ENCODE measurements at places on chromosomes 7 and 10.

DNA sequence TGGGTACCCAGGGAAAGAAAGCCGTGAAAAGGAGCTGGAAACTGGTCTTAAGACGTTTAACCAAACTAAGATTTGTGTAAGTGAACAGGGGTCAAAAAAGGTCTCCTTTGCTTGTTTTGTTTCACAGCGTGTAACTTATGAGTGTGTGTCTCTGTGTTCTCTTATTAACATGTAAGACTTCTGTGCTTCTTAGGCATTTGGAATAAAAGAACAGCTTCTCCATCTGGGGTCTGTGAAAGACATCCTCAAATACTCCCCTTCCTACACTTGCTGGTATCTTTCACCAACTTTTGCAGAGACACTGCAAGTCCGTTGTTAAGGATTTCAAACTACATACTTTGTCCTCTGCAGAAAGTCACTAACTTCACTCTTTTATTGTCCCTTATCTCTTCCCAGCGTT is 615 bp upstream of the NEUROD6 start:
- DNase-seq, result no peak

DNA sequence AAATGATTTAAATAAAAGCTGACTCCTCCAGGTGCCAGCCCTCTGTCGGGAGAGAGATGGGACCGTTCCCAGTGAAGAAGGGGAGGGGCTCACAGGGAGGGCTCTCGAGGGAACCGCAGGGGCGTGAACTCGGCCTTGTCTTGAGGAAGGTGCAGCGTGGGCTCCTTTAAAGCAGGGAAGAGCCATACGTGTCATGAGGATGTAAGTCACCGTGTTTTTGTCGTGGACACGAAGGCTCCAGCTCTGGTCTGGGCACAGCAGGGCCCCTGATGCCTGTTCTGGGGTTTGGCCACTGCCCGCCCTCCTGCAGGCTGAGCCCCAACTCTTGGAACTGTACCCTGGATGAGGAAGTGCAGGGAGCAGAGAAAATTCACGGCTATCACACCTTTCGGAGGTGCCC is 45.0 kb downstream of the JAKMIP3 start:
- DNase-seq, result no peak

- DNase-seq, result peak; percentile 44
Measured at GRCh38 chr7:158541346-158542010, 46.1 kb downstream of the PTPRN2 start.

- DNase-seq, result no peak
Measured at GRCh38 chr7:101614098-101614938, 14.8 kb downstream of the MYL10 start.

DNA sequence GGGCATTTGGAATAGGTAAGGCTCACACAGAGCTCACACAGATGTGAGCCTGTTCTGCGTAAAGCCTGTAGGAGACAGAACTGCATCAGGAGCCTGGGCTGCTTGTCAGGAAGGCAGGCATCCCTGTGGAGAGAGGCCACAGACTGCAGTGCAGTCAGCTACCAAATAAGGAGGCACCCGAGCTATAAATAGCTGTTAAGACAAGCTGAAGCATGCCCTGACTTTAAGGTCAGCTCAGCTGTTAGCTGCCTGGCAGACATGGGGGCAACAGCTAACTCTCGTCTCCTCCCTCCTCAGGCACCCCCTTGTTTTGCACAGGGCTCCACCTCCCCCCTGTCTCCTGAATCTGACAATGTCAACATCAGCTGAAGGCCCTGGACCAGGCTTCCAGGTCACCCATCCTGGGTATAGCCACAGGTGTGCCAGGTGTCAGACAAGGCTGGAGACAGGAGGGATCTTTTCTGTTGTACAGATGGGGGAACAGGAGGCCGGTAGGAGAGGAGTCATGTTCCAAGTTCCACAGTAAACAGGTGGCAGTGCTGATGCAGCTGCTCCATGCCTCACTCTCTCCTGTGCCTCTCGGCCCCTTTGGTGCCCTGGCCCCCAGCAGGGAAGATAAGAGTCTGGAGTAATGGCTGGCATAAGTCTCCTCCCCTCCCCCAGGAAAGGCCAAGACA is 27.6 kb upstream of the MKRN1 start:
- no peak for DNase-seq

GRCh38 chr10:12847361-12847975 is 154.0 kb downstream of the CCDC3 start:
- DNase-seq, result no peak

DNA sequence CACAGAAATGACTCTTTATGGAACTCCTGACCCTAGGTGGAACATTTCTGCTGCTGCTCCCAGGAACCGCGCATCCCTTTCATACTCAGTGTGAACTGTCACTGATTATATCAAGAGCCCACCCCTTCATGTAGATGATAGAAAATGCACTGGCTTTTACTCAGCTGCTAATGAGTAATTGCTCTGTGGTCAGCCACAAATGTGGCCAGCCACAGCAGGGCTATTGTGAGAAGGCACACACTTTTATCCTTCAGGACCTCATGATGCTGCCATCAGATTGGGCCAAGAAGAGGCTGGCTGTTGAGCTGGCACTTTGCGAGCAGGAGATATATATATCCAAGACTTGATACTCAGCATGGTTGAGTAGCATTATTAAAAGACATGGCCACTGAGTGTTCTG is 124.7 kb downstream of the CFAP58 start:
- no peak for DNase-seq

GRCh38 chr7:34596887-34597286 is 61.1 kb upstream of the NPSR1 start:
- no peak for DNase-seq

DNA sequence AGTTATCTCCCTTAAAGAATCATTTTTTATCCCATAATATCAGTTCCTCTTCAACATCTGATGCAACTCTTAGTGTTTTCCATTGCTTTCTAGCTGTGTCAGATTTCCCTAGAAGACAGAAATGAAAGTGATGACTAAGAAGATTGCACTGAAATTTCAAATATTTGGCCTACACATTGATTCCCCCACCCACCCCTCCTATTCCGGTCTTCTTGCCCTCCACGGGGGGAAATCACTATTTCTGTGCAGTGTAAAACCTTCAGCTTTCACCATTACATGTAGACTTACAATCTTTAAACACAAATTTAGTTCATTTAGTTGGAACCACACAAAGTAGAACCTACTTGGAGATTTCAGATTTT is 63.7 kb upstream of the IL6 start:
- no peak for DNase-seq

GRCh38 chr10:14172336-14172950 is 158.3 kb downstream of the FRMD4A start:
- no peak for DNase-seq

DNA sequence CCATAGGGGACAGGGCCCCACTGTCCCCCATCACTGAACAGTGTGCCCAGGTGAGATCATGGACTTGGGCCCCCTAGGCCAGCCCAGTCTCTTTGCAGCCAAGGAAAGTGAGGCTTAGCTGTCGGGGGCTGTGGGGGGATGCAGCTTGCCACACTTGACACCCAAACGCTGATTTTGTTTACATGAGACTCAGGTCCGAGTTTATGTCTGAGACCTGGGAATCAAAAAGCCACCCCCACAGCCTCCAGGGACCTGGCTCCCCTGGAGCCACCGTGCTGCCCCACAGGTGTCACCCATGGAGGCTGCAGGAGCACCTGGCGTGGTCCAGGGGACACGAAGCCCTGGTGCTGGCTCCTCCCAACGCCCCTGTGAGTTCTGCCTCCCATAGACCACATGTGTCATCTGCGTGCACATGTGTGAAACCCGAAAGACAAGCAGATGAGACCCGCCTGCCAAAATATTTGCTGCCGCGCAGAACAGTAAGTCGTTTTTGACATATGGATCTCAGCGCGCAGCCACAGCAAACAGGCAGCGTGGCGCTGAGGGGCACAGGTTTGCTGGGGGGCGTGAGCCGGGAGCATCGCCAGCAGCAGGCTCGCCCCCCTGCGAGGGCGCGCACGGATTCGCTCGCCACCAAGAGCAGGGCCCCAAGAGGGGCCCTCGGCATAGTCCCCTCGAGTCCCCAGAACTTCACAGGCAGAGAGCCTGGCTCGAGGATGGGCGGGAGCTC is 112.3 kb downstream of the LHPP start:
- no peak for DNase-seq

DNA sequence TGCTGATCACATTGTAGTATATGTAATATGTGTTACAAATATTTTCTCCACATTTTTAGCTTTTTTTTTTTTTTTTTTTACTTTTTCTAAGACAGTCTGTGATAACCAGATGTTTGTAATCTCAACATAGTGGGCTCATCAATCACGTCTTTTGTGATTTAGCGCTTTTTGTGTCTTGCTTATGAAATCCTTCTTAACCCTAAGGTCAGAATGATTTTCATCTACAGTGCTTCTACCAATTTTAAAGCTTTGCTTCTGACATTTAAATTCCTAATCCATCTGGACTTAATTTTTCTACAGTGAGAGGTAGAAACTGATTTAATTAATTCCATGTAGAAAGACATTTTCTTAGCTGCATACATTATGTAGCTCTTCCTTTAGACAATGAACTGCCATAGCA is 626.4 kb downstream of the TNS3 start:
- no peak for DNase-seq

GRCh38 chr7:132116369-132116768 is 459.9 kb downstream of the PLXNA4 start:
- no peak for DNase-seq

DNA sequence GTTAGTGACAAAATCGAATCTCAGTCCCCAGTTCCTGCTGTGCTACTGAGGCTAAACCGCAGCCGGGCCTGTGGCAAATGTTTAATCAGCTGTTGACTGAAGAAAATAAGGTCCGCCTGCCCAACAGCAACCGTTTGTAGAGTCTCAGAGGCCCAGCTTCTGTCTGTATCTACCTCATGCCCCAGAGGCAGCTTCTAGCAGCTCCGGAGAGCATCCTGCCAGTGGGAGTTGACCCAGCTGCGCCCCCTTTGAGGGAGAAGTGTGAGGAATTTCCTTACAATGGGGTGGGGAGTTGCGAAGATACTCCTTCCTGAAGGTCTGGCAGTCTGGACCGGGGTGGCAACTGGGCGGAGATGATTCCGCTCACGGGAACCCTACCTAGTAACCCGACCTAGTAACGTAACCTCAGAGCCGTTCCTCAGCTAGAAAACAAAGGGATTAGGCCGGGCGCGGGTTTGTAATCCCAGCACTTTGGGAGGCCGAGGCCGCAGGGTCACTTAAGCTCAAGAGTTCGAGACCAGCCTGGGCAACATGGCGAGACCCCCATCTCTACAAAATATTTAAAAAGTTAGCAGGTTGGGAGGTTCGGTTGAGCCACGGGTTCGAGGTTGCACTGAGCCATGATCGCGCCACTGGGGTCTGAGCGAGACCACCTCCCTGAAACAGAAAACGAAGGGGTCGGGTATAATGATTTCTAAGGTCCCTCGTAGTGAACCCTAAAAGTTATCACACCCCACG is 846 bp upstream of the ZNF775 start:
- DNase-seq, result no peak

DNA sequence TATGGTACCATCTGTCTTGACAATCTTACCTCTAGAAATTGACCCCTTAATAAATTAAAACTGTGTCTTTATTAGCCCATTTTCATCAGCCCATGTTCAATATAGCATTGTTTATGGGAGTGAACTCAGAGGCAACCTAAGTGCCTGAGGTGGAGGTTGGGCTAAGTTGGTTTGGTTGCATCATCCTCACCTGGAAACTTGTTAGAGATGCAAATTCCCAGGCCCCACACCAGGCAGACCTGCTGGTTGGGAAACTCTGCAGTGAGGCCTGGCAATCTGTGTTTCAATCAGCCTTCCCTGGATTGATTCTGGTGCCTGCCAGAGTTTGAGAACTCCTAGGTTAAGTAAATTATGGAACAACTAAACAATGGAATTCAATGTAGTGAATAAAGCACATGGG is 9.4 kb upstream of the FAM170B start:
- no peak for DNase-seq

DNA sequence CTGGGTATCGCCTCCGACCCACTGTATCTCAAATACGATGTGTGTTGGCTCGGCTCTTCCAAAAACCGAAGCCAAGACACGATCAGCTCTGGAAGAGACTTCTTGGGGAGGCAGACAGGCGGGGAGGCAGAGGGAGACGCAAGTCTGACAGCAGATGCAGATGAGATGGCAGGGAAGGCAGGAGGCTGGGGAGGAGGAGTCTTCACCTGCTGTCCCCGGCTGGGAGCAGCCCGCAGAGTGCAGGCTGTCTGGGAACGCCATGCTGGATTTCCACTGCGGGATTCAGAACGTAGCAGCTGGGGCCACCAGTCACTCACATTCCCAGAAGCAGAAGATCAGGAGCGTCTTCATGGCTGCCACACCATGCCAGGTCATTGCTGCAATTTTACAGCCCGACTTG is 29.4 kb downstream of the CTBP2 start:
- DNase-seq, result no peak

DNA sequence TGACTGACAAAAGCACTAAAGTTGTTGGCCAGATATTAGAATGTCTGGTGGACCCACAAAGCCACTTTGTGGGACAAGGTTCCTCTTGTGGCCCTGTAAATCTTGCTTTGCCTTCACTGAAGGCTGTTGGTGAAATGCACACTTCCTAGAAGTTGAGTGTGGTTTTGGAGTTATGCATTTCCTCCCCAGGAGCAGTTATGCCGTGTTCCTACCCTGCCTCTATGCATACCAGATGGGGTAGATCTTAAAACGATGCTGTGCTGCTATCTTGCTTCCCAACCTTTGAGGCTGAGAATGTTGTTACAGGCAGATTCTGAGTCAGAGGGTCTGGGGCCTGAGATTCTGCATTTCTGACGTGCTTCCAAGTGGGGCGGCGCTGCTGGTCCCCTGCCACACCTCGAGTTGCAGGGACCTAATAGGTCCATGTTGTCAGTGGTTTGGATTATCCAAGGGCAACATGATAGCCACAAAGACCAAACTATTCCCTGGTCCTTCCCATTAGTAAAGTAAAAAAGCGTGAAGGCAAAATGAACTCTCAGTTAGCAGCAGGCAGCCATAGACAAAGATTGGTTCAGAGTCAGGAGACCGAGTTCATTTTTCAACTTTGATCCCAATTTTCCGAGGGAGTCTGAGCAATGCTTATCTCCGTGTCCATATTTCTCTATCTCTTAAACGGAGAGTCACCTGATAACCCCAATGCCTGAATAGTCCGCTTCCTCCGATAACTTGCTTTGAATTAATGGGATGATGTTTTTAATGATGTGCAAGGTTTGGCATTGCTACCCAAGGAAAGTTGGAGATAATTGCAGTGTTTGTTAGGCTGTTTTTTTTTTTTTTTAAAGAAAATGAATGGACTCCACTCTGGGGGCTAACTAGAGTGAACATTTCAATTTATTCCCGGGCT is 55.8 kb downstream of the CDHR3 start:
- no peak for DNase-seq

- peak; percentile 74 for DNase-seq
Measured at GRCh38 chr10:11197266-11197712, 179.6 kb downstream of the CELF2 start.

DNA sequence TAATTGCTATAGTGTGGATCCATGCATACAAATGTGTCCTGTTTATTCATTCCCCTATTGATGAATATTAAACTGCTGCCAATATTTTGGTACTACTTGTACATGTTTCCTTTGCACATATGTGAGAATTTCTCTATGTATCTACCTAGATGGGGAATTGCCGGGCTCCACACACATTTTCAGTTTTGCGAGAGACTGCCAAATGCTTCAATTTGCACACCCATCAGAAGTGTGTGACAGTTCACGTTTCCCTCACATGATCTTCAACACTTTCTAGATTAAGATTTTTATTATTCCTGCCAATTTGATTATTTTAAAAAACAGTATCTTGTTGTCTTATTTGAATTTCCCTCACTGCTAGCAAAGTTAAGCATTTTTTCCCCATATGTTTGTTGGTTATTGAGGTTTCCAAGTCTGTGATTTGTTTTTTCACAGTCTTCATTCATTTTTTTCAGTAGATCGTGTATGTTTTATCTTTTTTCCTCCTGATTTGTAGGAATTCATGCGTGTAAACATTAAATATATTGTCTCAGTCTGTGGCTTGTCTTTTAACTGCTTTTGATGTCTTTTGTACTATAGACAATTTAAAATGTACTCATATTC is 2.4 kb upstream of the KLF14 start:
- no peak for DNase-seq
